ENCODE measurements at places on chromosomes 13 and 19.
A peak's percentile ranks its signal among the peaks of the same experiment; 100 is the strongest.

DNA sequence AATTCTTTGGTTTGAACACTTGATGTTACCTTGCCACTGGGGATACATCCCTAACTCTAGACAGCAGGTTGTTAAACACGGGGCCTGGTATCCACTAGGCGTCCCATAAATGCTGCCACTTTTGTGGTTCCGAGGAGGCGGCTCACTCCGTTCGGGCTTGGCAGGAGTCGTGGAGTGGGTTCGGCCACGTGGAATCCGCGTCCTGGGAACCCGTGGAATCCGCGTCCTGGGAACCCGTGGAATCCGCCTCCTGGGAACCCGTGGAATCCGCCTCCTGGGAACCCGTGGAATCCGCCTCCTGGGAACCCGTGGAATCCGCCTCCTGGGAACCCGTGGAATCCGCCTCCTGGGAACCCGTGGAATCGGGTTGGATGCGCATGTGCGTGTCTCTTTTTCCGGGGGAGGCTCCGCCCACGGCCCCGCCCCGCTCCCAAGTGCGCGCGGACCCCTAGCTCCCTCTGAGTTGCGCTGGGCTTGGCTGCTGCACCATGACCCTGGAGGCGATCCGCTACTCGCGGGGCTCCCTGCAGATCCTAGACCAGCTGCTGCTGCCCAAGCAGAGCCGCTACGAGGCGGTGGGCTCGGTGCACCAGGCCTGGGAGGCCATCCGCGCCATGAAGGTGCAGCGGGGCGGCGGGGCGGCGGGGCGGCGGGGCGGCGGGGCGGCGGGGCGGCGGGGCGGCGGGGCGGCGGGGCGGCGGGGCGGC lies at the start of gene MRI1:
TSS of gene MRI1 (plus strand) at position 422 of the 707 bp plus-strand sequence. CDS start at position 489, 67 bp downstream.
- peak; percentile 86 for DNase-seq

DNA sequence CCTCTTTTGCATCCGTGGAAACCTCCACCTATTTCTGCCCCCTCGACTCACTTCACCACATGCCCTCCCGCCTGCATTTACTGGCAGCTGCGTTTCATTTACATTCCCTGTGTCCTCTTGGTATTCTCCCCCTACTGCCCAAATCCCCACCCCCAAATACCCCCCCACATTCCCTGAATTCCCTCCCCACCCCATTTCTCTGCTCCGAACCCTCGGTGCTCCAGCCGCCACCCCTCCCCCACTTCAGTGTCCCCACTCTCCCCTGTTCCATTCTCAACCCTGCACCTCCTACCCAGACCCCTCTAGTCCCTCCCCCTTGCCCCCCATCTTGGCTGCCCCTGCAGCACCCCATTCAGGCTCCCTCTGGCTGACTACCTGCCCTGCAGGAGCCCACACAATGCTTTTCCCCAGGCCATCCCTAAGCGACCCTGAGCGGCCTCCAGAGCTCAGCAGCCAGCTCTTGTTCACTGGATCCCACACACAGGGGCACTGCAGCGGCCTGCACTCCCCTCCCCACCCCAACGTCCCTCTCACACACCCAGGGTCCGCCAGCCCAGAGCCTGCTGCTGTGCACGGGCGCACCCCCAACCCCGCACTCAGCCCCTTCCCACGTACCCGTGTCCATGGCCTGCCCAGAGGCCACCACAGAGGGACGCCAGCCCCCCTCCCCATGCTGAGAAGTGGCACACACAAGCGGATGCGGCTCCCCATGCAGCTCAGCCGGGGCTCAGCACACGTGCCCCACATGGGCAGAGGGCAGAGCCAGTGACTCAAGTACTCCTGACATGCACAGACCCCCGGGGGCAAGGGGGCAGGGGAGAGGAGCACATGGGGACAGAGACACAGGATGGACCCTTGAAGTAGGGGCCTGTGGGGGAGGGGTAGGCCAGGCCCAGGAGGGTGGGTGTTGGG lies 26.3 kb downstream of the SHANK1 start:
- DNase-seq: no peak

GRCh38 chr13:33366469-33367062 lies 81.0 kb upstream of the STARD13 start:
- no peak for DNase-seq

GRCh38 chr13:28657784-28658538 lies 969 bp upstream of the POMP start:
- no peak for DNase-seq

DNA sequence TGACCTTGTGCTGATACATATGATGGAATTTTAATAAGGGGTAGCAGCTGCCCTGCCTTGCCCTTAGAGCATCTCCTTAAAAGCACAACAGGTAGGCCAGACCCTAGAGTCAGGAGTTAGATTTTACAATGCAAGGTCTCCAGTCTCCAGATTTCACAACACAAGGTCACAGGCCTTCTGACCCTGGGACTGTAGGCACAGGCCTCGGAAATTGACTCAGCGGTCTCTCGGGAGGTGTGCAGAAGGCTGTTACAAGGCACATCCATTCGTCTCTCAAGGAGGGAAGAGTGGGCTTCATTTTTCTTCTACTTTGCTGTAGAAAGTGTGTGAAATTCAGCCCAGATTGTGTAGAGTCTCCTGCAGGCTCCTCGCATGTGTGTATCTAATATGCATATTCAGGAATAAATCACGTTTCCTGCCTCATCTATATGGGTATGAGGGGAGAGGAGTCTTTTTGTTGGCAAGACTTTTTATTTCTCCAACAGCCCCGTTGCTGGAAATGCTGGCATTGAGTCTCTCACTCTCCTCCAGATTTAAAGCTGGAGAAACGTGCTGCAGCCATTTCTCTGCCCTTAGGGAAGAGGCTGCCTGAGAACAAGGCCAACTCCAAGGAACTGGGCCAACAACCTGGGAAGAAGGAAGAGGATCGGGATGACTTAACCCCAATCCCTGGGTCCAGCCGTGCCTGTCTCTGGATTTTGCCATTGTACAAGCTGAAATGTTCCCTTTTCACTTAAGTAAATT lies 24.5 kb downstream of the UQCRFS1 start:
- no peak for DNase-seq

All from anterior cingulate cortex (tissue), 58 donors.